ENCODE measurements at places on chromosomes 3 and 15.

GRCh38 chr3:153595186-153595815, 433.3 kb downstream of the RAP2B start:
- DNase-seq, result no peak

- DNase-seq, result no peak
These were observed 15.9 kb upstream of the DRD3 start for GRCh38 chr3:114194750-114195149.

GRCh38 chr3:85571835-85572234, 613.0 kb downstream of the CADM2 start:
- DNase-seq, result no peak

DNA sequence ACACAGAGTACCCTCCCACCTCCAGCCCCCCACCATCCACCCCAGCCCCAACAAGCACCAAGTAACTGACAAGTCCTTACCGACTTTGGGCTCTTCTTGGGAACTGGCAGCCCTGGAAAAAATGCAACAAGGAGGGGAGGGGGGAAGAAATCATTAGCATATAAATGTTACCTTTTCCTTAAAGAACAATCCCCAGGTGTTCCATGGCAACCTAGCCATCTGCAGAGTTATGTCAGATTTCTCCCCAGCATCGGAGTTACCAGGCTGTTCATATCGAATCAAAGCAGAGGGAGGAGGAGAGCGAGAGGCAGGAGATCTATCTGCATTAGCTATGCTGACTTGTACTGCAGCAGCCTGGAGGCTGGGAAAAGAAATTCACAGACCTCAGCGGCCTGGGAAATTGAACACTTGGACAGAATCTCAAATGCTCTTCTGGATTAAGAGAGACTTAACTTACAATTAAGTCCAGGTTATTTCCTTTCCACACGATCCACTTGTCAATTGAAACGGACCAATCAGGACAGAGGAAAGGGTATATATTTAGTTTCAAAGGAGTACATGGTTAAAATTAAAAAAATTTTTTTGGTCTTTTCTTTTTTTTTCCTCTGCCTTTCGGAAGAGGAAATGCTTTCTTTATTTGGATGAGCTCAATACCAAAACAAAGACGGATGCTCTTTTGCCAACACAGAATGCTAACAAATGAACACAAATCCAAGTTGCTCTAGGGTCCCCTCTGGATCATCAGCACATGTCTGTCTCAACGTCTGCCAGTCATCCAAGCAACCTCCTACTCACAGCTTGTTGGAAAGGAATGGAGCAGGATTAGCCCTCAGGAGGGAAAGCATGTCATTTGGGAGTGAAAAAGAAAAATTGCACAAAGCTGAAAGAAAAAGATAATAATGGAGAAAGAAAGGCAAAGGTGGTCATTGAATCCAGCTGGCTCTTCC, 637.1 kb downstream of the MAGI1 start:
- no peak for DNase-seq

Data from activated CD8-positive, alpha-beta memory T cell treated with anti-CD3 and anti-CD28 coated beads for 4 hours (primary cell).